ENCODE measurements at places on chromosomes 5 and 9.

- no peak for DNase-seq
These were observed 1.3 kb downstream of the VCP start for GRCh38 chr9:35070823-35071813.

- no peak for DNase-seq
These were observed 83.8 kb upstream of the FCN1 start for GRCh38 chr9:135001526-135001925.

GRCh38 chr9:137382444-137383080, 40.4 kb downstream of the EXD3 start:
- no peak for DNase-seq

DNA sequence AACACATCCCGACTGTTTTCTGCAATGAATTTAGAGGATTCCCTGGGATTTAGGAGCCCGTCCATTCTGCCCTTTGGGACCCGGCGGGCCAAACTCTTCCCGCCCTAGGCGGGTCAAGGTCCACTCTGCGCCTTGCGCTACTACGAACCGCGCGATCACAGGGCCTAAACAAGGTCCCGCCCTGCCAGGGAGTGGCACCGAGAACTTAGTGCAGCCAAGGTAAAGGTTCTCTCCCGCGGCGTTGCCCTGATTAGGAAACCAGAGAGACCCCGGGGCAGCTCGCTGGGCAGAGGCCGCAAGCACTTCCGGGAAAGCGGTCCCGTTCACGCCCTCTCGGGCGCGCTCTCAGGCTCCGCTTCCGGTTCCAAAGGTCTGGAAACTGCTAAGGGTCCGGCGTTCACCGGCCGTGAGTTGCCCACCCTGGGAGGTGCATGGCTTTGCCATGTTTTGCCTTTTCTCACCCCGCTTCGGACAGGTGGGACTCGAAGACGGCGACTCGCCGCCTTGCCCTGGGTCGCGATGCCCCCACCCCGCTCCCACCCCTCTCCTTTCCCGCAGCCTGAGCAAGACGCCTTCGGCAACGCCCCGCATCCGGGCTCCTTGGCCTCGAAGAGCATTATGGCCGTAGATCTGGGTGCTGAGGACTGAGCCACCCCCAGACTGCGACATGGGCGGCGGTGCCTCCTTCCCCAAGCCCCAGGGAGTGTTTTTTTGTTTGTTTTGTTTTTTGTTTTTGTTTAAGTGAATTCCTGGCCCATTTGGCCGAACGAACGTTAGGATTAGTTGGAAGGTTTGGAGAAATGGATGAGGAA, 23.4 kb downstream of the HNRNPK start:
- DNase-seq: peak; percentile 78

DNA sequence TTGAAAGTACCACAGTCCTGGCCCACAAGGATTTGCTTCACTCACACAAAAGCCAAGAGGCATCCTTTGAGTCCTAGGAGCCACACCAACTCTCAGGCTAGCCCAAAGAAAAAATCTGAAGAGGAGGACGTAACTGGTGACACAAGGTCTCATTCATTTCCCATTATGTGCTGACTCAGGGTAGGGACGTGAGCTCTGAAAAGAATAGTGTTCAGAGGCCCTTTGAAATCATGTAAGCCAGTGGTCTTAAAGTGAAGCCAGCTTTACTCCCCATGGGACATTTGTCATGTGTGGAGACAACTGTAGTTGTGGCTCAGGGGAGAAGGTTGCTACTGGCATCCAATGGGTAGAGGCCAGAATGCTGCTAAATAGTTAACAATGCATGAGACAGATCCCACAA, 332.4 kb downstream of the KCTD16 start:
- no peak for DNase-seq

- no peak for DNase-seq
These were observed 42.5 kb downstream of the ADAM19 start for GRCh38 chr5:157533011-157533481.
